ENCODE measurements at places on chromosomes 7 and 10.

- no peak for DNase-seq
Observed at GRCh38 chr10:92291921-92292845, 1.2 kb downstream of the MARCHF5 start.

DNA sequence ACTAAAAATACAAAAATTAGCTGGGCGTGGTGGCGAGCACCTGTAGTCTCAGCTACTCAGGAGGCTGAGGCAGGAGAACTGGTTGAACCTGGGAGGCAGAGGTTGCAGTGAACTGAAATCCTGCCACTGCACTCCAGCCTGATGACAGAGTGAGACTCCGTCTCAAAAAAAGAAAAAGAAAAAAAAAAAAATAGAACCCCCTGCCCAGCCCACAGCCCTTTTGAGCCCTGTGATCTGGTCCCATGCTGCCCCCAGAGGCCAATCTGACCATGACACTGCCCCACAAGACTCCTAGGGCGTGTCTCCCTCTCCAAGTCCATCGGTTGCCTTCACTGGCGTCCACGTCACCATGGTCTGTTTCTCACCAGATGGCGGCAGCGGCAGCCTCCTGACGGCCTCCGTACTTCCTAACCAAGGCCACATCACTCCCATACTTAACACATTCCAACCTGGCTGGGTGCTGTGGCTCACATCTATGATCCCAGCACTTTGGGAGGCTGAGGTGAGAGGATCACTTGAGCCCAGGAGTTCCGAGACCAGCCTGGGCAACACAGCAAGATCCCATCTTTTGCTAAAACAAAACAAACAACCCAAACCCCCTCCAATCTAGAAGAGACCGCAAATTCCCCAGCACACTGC lies 18.0 kb downstream of the STX1A start:
- no peak for DNase-seq

GRCh38 chr10:117218654-117219053 lies 21.4 kb downstream of the KCNK18 start:
- no peak for DNase-seq

GRCh38 chr10:91694170-91694794 lies 61.4 kb upstream of the PPP1R3C start:
- no peak for DNase-seq

GRCh38 chr7:13920053-13920697 lies 69.3 kb downstream of the ETV1 start:
- DNase-seq = no peak

GRCh38 chr7:124208173-124208572 lies 175.3 kb upstream of the TMEM229A start:
- no peak for DNase-seq

GRCh38 chr10:76041551-76041950 lies 610.1 kb downstream of the LRMDA start:
- no peak for DNase-seq

- DNase-seq = no peak
Observed at GRCh38 chr7:15403751-15404150, 158.1 kb downstream of the AGMO start.

- no peak for DNase-seq
Observed at GRCh38 chr7:29989257-29989995, at the start of gene SCRN1. SCRN1 (minus strand) TSS chr7:29989801; CDS start chr7:29969067, 20,734 bp downstream.

GRCh38 chr7:157566631-157567006 lies 229.8 kb downstream of the DNAJB6 start:
- no peak for DNase-seq

- DNase-seq = no peak
Observed at GRCh38 chr7:71308096-71308495, 176.2 kb downstream of the GALNT17 start.

- no peak for DNase-seq
Observed at GRCh38 chr10:130898381-130898780, 413.1 kb downstream of the TCERG1L start.
